Activated naive CD4-positive, alpha-beta T cell treated with anti-CD3 and anti-CD28 coated beads, Interleukin-2, amount 10 ng/mL, durations not matched to agents 5 hours and 36 hours (primary cell): ENCODE measurements at places on chromosomes 11 and 22. TPM values are rescaled to one million over a fixed set of nuclear protein-coding genes. Genes with fewer than 3 reads are reported as not detected.

The LRRC56 gene
- 2.7 TPM for total RNA-seq

The FGF3 gene
- total RNA-seq = not detected

The HEPHL1 gene
- not detected for total RNA-seq

The ACR gene
- total RNA-seq = not detected

The CRYBB3 gene
- total RNA-seq = not detected

The TMEM132A gene
- total RNA-seq = 0.38 TPM

The LMNTD2 gene
- 5.8 TPM for total RNA-seq

The TLCD5 gene
- not detected for total RNA-seq

The OR8G5 gene
- not detected for total RNA-seq

The NFAM1 gene
- 0.05 TPM for total RNA-seq

The ARHGAP42 gene
- total RNA-seq = 0.40 TPM

The DUSP8 gene
- total RNA-seq = 0.91 TPM

The ASPHD2 gene
- total RNA-seq = 8.8 TPM

The OR51B2 gene
- not detected for total RNA-seq

The NCAPH2 gene
- 88.7 TPM for total RNA-seq

The FGF4 gene
- not detected for total RNA-seq

The FLRT1 gene
- total RNA-seq = not detected

The USP28 gene
- 35.6 TPM for total RNA-seq
